ENCODE measurements at places on chromosomes 4 and X.

DNA sequence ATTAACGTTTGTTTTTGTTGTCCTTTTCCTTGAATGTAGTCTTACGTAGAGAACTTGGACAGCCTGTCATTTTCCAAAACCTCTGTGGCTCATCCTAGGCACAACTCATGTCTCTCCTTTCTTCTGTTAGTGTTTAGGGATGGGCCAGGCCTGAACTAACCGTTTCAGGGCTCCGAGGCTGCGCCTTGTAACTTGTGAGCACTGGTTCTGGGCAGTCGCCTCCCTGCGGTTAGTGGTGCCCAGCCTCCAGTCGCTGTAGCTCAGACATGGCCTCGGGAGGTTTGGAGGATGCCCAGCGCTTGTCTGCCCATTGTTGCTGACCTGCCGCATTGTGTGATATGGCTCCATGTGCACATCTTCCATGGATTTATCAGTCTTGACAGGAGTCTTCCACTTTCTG lies 32.8 kb downstream of the TMEM131L start:
- DNase-seq, result no peak

GRCh38 chr4:23909671-23910070 lies 19.8 kb upstream of the PPARGC1A start:
- DNase-seq, result peak; percentile 15

- DNase-seq, result no peak
Observed at GRCh38 chrX:88990882-88991582, 244.0 kb downstream of the CPXCR1 start.

DNA sequence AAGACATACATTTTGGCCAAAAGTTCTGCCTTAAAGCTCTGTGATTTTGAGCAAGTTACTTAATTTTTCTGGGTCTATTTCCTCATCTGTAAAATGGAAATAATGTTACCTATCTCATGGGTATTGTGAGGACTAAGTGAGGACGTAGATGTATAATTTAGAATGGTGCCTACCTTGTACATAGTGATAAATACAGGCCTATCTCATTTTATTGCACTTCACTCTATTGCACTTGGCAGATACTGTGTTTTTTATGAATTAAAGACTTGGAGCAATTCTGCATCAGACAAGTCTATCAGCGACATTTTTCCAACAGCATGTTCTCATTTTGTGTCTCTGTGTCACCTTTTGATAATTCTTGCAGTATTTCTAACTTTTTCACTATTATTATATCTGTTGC lies 50.9 kb upstream of the RAB9B start:
- no peak for DNase-seq

- DNase-seq, result no peak
Observed at GRCh38 chr4:102503301-102503746, 2.2 kb downstream of the NFKB1 start.
